NCI-H1105 treated with DMSO at 0.1 percent for 48 hours (cell line): ENCODE measurements at places on chromosomes 4 and X.

DNA sequence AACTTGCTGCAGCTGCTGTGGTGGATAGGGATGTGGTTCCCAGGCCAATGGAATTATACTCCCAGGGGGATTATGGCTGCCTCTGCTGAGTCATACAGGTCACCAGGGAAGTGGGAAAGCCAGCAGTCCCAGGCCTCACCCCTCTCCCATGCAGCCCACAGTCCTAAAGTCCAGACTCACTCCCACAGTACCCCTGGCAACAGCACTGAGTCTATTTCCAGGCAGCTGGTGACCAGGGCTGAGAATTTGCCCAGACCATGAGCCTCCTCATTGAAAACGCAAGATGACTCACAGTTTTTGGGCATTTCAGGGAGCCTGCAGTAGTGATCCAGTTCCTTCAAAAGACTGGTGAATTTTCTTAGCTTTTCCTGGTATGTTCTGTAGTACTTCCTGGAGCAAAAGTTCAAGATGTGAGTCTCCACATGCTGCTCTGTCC, 137.6 kb downstream of the NPNT start:
- no peak for DNase-seq

DNA sequence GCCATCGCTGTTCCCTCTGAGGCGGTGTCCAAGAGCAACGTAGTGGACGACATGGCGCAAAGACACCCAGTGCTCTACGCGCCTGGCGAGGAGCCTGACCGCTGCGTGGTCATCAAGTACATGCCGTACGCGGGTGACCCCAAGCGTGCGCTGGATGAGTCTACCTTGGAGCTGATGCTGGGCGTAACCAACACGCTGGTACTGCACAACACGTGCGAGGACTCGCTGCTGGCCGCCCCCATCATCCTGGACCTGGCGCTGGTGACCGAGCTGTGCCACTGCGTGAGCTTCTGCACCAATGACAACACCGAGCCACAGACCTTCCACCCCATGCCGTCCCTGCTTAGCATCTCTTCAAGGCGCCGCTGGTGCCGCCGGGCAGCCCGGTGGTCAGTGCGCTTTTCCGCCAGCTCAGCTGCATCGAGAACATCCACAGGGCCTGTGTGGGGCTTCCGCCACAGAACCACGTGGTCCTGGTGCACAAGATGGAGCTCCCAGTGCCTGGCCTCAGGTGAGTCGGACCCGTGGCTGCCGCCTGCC, 129.0 kb downstream of the ANAPC4 start:
- DNase-seq = no peak

- DNase-seq = peak; percentile 18
These were observed 859 bp downstream of the SMARCA1 start for GRCh38 chrX:129522184-129523078.

DNA sequence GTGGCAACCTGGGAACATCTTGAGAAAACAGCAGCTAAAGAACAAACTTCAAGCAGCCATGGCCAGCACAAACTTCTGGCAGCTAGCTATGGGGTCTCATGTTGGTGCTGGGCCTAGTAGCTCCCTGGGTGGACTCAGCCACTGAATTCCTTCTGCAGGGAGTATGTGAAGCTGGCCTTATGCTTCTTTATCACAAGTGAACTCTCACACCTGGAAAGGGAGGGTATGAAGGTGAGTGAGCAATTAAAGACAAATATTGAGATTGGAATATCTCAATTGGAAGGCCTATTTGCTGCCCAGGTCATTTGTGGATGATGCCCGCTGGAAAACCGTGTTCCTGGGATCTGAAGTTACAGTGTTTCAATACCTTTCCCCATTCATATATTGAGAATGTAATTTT, 153.3 kb upstream of the RPS6KA3 start:
- no peak for DNase-seq

DNA sequence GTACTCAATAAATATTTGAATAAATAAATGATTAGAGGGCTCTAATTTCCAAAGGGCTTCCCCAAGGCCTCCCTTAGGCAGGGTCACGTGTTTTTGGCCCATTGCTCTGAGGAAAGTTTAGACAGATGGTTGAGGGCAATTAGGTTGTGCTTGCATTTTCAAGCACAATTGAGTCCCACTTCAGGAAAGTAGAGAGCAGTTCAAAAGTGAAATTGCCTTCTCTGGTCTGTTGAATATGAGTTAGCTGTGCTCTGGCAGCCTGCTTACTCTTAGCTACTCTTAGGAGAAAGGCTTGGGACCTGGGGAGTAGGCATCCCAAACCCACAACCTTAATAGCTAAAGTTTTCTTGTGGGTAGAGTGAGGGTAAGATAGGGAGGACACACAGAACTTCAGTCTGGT, 9.0 kb upstream of the DRP2 start:
- peak; percentile 5 for DNase-seq

- DNase-seq = no peak
These were observed 488 bp downstream of the NAP1L5 start for GRCh38 chr4:88697141-88697540.

GRCh38 chr4:128347930-128348660, 60.5 kb upstream of the PGRMC2 start:
- DNase-seq = no peak

GRCh38 chr4:88352062-88352740, 26.5 kb upstream of the HERC6 start:
- DNase-seq = no peak

- DNase-seq = peak; percentile 8
These were observed 21.9 kb downstream of the TKTL1 start for GRCh38 chrX:154317391-154317995.

DNA sequence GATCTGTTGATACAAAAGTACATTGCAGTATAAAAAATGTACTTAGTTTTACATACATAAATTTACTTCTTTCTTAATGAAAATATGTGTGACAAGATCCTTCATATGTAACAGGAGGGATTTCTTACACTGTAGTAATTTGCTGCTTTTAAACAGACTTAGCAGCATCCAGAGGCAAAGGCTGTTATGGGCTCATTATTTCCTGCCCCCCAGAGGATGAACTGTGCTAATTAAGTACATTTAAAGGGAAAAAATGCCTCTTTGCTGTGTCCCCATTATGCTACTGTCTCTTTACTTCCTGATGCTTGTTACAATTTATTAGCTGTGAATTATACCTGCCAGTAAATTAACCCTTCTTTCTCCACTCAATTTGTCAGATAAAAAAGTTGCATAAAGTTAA, 47.1 kb downstream of the NDST3 start:
- DNase-seq = no peak

DNA sequence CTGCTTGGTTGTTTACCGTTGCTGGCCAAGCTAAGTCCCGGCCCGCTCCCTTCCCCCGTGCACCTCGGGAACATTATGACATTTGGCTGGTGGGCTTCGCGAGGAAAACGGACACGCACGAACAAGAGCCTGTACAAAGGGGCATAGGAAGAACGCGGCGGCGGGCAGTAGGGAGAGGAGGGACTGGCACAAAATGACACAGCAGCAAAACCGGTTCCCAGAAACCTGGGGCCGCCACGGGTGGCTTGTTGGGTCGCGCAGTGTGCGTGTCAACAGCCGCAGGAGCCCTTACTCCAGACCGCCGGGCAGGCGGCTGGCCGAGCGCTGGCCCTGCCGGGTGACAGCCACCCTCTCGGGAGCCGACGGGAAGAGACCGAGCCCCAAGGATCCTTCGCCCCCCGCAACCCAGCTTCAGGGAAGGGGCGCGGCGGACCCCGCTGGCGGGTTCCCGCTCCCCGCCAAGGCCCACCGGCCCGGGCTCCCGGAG, 1.6 kb upstream of the LIN54 start:
- peak; percentile 18 for DNase-seq

DNA sequence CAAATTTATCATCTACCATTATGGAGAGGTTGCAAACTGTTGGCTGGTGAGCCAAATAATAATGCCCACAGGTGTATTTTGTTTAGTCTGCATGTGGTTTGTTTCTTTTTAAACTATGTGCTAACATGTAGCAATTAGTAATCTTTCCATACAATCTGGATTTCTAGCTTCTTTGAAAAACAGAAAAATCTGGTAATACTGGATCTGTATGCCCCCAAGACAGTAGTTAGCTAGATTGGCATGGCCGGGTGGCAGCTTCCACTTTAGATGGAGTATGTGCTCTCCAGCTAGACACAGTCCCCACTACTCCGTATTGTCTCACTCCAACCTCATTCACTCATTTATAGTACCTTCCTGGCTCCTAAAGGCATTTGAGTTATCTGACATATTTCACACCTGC, 91.3 kb downstream of the NHSL2 start:
- DNase-seq = no peak

DNA sequence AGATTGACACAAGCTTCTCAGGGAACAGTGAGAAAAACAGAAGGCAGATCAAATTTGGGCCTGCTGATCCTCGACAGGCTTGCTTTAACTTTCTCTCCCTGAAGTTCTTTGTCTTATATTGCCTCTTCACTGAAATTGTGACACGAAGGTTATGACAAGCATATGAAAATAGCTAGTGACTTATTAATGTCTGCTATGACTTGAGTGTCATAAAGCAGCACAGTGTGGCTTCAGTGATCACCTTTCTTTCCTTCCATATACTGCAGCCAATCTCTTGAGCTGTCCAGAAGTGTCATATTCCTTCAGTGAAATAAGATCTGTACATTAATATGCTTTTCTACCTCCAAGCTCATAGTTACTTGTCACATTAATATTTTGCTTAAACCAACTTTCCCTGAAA, 870.2 kb downstream of the C4orf33 start:
- no peak for DNase-seq

DNA sequence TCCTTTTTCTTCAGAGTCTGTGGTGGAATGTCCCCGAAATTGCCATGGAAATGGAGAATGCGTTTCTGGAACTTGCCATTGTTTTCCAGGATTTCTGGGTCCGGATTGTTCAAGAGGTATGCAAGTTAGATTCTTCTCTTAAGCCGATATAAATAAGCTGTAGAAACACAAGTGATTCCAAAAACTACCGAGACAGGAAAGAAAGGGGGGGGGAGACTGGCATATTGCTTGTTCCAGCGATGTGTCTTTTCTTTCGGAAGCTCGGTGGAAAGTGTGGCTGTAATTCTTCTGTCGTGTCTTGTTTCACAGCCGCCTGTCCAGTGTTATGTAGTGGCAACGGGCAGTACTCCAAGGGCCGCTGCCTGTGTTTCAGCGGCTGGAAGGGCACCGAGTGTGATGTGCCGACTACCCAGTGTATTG, 236.9 kb downstream of the DCTD start:
- no peak for DNase-seq

- DNase-seq = peak; percentile 2
These were observed 55.6 kb downstream of the SPATA18 start for GRCh38 chr4:52106660-52107059.

- DNase-seq = no peak
These were observed 748.6 kb downstream of the STPG2 start for GRCh38 chr4:97394653-97395052.

DNA sequence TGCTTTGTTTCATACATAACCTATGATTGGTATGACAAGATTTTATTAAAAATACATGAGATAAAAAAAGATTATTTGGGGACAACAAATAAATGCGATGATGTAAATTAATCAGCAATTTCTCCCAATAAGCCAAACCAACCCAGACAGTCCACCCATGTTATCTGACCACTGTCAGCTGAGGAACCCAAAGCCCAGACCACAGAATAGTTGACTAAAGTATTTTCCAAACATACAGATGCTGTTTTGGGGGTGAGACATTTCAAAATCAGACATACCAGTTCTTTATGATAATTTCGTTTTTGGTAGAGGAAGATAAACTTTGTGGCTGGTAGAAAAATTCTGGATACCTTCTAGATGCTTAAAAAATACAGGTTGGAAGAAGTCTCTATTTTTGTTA, 650.8 kb upstream of the FAM241A start:
- DNase-seq = no peak

GRCh38 chr4:186587416-186588018, 32.1 kb upstream of the MTNR1A start:
- DNase-seq = peak; percentile 28

DNA sequence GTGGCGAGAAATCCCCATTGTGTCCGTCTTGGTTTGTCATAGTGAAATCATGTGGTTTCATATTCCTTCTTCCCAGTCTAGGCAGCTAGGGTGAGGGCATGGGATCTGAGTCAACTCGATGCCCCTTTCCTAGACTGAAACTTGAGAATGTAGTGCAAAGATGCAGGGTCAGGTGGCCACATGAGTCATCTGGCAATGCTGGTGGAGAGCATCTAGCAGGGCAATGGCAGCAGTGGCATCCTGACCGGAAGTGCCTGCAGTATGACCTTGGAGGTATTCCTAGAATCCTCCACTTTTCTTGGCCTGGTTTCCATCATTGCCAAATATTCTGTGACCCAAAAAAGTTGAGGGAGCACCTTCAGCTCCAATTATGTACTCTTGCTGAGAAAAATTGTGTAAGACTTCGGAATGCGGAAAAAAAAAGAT, 39.1 kb upstream of the TMEM184C start:
- no peak for DNase-seq

- no peak for DNase-seq
These were observed 2.9 kb downstream of the GPR78 start for GRCh38 chr4:8582941-8583654.

- peak; percentile 26 for DNase-seq
These were observed 770 bp upstream of the TIGD2 start for GRCh38 chr4:89110541-89110985.

DNA sequence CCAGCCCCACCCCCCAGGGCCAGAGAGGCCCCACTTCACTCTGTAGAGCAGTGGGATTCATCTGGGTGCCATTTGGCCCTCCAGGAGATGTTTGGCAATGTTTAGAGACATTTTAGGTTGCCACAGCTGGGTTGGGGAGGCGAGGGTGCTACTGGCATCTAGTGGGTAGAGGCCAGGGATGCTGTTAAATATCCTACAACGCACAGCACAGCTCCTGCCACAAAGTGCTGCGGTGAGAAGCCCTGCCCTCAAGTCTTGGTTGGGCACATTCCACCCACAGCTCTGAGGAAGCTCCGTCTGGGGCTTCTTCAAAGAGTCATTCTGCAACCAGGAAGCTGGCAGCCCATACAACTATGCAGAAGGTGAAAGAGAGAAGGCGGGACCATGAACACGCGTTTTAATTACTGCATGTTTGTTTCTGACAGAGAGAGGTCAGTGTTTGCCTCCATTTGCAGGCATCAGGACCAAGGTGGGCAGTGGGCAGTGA, 48.1 kb upstream of the FAM9C start:
- no peak for DNase-seq

- DNase-seq = no peak
These were observed 51.6 kb upstream of the HDAC8 start for GRCh38 chrX:72624194-72624593.

GRCh38 chrX:7330971-7331746, 183.2 kb upstream of the PUDP start:
- no peak for DNase-seq

- no peak for DNase-seq
These were observed 765 bp downstream of the CFAP97 start for GRCh38 chr4:185202984-185203485.

- DNase-seq = no peak
These were observed 30.5 kb upstream of the NAP1L5 start for GRCh38 chr4:88728146-88728545.
